Cerebellar nuclear complex (tissue), 1 donor: ENCODE measurements at places on chromosomes 4 and X.

- DNase-seq, result no peak
Observed at GRCh38 chrX:15170927-15171326, 99.0 kb downstream of the ASB9 start.

DNA sequence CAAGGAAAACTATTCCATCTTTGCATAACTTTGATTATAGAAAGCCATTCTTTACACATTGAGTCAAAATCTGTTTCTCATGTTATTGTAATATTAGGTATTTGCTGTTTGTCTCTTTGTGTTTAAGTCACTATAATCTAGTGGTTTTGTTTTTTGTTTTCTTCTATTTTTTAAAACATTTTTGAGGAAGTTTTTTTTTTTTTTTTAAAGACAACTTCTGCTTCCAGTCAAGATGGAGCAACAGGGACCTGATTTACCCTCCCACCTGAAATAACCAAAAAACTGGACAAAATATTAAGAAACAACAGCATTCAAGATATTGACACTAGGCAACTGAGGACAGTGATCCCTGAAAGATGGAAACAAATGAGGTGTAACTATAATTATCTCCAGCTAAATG is 18.4 kb upstream of the NSUN7 start:
- DNase-seq, result no peak

- no peak for DNase-seq
Observed at GRCh38 chr4:140168474-140168873, 14.5 kb upstream of the MAML3 start.

DNA sequence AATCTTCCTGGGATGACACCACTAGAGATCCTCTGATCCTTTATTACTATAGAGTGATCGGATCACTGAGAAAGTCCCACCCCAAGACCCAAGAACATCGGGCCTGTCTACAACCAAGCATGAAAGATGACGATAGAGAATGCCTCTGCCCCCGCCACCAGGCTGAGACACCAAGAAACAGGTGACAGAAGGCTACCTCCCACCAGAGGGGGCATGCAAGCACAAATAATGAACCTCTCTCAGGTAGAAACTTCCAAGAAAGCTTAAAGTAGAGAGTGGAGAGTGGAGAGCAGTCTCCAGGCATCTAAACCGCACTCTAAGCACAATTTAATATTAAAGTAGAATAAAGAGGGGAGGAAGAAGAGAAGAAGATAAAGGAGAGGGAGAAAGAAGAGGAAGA is 402.6 kb downstream of the INPP4B start:
- no peak for DNase-seq

DNA sequence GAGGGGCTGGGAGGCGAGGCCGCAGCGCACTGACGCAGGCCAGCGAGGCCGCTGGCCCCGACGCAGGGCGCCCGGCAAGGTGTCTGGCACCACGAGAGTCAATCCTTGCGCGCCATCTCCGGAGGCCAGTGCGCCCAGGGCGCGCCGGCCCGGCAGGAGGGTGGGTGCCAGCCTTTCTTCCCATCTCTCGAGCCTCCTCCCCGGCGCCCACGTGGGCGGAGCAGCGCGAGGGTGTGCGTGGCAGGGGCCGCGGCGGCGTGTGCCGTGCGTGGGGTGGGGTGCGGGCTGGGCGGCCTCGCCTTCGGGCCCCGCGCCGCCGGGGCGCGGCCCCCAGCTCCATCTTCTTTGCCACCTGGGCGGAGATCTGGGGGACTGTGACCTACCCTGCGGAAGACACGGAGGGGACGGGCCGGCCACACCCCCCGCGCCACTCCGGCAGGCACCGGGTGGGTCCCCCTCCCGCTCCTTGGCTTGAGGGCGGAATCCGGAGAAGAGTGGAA is 877 bp downstream of the JAKMIP1 start:
- no peak for DNase-seq

DNA sequence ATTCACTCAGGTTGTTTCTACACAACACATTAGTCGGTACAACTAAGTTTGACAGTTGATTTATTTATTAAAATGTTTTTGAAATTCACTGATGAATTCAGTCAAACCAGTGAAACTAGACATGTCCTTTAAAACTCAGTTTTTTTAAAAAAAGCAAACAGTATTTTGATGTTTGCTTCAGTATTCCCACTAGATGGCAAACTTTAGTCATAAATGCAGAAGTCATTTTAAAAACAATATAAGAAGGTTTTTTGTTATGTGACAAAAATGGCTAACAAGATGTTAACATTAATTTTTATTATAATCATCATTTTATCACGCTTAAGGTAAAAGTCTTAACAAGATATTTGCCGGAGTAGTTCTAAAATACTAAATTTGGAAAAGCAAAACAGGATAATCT is 1337.8 kb upstream of the DIAPH2 start:
- DNase-seq, result no peak

GRCh38 chr4:98522062-98522461 is 136.3 kb downstream of the TSPAN5 start:
- no peak for DNase-seq

DNA sequence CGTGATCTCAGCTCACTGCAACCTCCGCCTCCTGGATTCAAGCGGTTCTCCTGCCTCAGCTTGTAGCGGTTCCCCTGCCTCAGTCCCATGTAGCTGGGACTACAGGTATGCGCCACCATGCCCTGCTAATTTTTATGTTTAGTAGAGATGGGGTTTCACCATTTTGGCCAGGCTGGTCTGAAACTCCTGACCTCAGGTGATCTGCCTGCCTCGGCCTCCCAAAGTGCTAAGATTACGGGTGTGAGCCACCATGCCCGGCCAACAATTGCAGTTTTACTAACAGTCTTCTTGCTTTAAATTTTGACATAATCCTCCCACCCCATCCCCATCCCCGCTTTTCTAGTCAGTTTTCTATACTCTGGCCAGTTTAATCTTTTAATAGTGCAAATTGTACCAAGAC is 112.0 kb downstream of the CFAP299 start:
- DNase-seq, result no peak

GRCh38 chr4:6701371-6701770 is 7.7 kb downstream of the S100P start:
- no peak for DNase-seq

- DNase-seq, result no peak
Observed at GRCh38 chr4:70948665-70949260, 44.7 kb upstream of the DCK start.

GRCh38 chr4:169976951-169977350 is 49.2 kb downstream of the MFAP3L start:
- DNase-seq, result no peak

GRCh38 chr4:24328310-24328709 is 256.0 kb downstream of the DHX15 start:
- no peak for DNase-seq

DNA sequence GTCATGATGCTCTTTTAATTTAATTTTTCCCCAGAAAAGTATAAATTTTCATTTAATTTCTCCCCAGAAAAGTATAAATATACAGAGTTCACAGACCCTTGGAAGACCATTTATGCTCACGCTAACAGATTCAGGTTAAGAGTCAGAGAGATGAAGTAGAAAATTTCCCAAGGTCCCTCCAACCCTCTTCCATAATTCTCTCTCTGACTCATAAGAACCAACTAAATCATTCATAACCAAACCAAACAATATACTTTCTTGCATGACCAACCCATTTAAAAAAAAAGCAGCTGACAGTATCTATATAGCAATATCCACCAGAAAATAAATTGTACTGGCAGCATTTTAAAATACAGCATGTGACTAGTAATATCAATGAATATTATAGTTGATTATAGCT is 3.9 kb downstream of the KLHL8 start:
- DNase-seq, result no peak

GRCh38 chr4:154078504-154079350 is 289.8 kb upstream of the SFRP2 start:
- DNase-seq, result no peak

- DNase-seq, result no peak
Observed at GRCh38 chr4:76074993-76075600, 588 bp downstream of the ART3 start.
